ENCODE measurements at places on chromosomes 2 and 18.

GRCh38 chr2:37993143-37993542 is 68.1 kb downstream of the RMDN2 start:
- no peak for DNase-seq

- no peak for DNase-seq
Observed at GRCh38 chr2:191878548-191879279, 31.8 kb upstream of the CAVIN2 start.

DNA sequence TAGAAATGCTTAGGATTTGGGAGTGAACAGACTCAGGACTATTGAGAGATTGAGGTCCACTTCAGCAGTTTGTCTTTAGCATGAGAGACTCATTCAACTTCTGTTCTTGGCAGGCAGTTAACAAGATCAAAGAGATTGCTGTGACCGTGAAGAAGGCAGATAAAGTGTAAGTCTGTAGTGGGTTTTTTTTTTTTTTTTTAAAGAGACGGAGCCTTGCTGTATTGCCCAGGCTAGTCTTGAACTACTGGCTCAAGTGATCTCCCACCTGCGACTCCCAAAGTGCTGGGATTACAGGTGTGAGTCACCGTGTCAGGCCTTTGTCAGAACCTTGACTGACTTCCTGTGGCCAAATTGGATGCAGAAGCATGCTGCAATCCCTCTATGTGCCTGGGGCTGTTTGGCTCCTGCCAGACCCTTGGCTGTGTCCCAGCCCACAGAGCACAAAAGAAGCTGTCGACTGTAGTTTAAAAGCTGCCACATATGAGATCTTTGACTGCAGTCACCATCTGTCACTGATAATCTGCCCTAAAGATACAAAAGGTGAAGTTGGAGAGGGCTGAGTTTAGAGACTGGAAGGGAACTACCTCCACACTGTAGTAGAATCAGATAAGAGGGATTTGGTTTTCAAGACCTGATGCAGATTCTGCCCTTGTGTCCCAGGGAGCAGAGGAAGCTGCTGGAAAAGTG is 9.9 kb downstream of the CCT7 start:
- DNase-seq: no peak

GRCh38 chr2:96498021-96498431 is 7.1 kb downstream of the NEURL3 start:
- DNase-seq: no peak
